HT-29 (cell line): ENCODE measurements at places on chromosomes 3 and 15. TPM values are rescaled to one million over a fixed set of nuclear protein-coding genes. Genes with fewer than 3 reads are reported as not detected.

The ITGA11 gene
- total RNA-seq = not detected in 2 replicates

The KLHL24 gene
- total RNA-seq = 10.6 and 18.7 TPM in 2 replicates

The SLC28A2 gene
- not detected in 2 replicates for total RNA-seq

The CAND2 gene
- total RNA-seq = not detected in 2 replicates

The OCA2 gene
- total RNA-seq = not detected in 2 replicates

The APOD gene
- total RNA-seq = 0.58 and 0.91 TPM in 2 replicates

The IL17RD gene
- total RNA-seq = 0.10 and 0.13 TPM in 2 replicates

The FOXL2NB gene
- not detected in 2 replicates for total RNA-seq

The ZDHHC23 gene
- 11.5 and 12.6 TPM in 2 replicates for total RNA-seq

The SNX22 gene
- total RNA-seq = 0.03 and 0.18 TPM in 2 replicates

The DNAH1 gene
- total RNA-seq = 1.4 and 4.0 TPM in 2 replicates

The SAMMSON gene
- not detected in 2 replicates for total RNA-seq

The PDCD6IP gene
- 91.1 and 134 TPM in 2 replicates for total RNA-seq

The ZNF639 gene
- 28.9 and 39.4 TPM in 2 replicates for total RNA-seq

The FOXL2 gene
- total RNA-seq = not detected in 2 replicates

The GPR62 gene
- total RNA-seq = not detected in 2 replicates

- no peak for DNase-seq
These were observed 118.0 kb upstream of the SLC24A5 start for GRCh38 chr15:48002767-48003166.

DNA sequence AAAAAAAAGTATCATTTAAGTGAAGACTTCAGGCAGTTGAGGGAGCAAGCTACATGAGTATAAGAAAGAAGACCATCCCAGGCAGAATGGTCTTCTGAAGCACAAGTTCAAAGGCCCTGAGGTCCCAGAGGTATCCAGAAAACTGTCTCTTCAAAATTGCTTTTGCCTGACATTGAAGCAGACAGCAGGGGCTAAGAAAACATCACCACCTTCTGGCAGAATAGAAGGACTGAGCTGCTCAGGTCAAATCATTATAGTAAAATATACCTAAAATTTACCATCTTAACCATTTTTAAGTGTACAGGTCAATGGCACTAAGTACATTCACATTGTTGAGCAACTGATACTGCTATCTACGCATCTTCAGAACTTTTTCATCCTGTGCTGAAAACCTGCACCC, 16.4 kb downstream of the GPR160 start:
- peak; percentile 49 for DNase-seq

DNA sequence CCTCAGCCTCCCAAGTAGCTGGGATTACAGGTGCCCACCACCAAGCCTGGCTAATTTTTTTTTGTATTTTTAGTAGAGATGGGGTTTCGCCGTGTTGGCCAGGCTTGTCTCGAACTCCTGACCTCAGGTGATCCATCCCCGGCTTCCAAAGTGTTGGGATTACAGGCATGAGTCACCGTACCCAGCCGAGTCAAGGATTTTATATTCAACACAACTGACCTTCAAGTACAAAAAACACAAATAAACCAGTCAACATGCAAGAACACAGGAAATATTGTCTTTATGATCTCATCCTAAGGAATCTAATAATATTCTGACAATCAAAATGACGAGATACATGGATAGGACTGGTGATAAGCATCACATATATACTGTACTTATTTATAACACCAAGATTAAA, 37.9 kb downstream of the TJP1 start:
- no peak for DNase-seq

DNA sequence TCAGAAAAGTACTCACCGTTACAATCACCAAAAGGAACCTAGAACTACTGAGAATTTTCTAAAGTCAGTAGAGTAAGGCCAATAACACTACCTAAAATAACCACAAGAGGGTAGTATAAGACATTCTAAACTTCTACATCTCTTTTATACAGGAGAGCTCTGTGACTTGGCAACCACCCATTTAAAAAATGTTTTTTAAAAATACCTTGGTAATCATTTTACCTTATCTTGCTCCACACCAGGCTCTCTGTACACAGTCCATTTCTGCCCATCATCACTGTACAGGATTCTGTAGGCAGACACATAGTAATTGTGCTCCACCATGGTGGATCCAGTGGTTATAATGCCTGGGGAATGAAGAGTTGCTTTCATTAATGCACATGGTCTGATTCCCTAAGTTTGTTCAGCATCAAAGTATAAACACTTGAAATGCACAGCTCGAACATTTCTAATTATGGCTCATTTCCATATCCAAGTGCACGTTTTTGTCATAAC, 54.5 kb downstream of the ST3GAL6 start:
- DNase-seq = peak; percentile 86

- DNase-seq = no peak
These were observed 14.2 kb downstream of the TERC start for GRCh38 chr3:169750665-169751064.

GRCh38 chr3:187025656-187026316, 95.5 kb downstream of the ST6GAL1 start:
- DNase-seq = no peak

DNA sequence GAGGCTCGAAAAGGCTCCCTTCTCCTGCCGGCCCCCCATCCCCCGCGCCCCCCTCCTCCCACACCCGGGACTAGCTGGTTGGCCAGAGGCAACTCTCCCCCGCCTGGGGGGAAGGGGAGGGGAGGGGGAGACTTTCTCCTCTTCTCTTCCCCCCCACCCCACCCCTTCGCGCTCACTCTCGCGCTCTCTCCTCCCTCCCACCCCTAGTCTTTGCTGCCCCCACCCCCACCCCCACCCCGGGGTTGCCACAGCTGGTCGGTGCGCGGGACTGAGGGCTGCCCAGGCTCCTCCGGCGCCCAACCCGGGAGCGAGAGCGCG, 710 bp downstream of the MECOM start:
- DNase-seq = no peak

DNA sequence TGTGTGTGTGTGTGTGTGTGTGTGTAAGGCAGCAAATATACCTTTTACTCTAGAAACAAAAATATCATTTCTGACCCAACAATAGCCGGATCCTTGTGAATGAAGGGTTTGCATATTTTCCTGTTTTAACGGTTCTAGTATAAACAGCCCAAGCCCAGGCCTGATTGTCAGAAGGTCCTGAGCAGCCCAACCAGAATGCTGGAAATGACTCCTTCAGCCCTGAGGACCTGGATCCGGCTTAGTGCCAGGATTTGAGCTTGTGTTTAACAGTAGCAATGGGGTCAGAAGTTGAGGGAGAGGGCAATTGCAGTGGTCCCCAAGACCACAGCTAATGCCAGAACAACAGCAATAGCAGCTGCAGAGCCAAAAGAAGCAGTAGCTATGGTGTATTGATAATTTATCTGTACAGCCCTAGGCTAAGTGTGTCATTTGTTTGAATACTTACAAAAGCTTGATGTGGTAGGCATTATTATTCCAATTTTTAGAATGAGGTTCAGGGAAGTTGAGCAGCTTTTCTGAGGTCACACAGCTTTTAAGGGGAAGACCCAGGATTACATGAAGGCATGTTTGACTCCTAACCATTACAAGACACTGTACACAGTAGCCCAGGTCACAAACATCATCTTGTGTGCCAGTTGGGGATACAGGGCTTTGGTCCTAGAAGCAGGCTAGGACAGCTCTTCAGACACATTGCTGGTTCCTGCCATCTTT, 12.8 kb downstream of the FOXL2 start:
- no peak for DNase-seq

DNA sequence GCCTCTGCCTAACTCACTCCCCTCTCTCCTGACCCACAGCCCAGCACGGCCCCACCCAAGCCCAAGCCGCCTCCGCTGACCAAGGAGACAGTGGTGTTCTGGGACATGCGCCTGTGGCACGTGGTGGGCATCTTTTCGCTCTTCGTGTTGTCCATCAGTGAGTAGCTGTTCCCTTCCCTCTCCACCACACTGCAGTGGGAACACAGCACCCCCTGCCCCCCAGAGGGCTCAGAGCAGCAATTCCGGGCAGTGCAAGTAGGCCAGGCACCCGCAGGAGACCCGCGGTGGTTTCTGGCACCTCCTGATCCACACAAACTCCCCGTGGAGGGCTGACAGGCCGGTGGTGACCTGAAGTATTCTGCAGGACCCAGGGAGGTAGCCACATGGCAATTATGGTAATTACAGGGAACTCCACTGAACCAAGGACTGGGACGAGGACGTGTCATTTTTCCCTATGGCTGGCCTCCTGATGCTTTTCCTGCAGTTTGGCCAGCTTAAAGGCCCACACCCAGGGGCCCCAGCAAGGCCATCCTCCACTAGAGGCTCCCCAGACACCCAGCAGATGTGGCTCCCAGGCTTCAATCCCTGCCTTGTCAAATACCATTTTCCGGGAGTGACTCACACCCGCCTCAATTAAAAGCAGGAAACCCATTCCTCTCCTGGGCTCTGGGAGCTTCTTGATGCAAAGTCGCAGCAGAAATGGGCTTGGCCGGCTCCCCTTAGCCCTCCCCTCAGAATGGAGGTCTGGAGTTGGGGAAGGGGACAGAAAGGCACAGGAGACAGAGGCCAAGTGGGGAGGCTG, 4.8 kb downstream of the TMIE start:
- DNase-seq = peak; percentile 47

DNA sequence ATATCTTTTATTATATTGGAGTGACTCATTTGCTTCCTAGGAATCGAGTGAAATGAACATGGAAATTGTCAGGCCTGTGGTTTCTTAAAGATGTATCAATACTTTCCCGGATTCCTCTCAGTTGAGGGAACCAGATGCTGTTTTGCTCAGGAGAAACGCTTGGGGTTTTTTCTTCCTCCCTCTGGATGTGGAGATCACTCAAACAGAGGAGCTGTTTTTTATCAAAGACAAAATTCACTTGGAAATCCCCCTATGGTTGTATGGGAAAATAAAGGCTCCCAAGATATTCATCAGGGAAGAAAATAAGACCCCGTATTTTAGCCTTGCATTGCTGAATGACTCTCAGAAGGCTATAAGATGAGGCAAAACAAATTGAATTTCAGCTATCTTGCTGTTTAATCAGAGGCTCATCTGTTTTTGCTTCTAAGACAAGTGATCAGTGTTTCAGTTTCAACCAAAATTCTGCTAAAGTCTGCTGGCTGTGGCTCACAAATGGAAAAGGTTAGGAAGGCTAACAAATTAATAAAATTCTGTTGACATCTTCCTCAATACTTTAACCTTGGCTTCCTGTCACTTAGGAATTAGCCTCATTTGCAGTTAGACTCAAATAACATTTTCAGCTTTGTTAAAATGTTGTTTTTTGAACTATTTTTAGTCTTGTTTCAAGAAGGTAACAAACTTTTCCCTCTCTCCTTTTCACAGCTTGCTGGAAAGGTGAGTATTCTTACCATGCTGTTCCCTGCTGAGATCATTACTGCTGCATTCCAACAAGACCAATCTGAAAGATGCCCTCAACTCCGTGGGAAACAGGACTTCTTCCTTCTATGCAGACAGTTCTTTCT, 83.6 kb downstream of the COL6A5 start:
- no peak for DNase-seq

DNA sequence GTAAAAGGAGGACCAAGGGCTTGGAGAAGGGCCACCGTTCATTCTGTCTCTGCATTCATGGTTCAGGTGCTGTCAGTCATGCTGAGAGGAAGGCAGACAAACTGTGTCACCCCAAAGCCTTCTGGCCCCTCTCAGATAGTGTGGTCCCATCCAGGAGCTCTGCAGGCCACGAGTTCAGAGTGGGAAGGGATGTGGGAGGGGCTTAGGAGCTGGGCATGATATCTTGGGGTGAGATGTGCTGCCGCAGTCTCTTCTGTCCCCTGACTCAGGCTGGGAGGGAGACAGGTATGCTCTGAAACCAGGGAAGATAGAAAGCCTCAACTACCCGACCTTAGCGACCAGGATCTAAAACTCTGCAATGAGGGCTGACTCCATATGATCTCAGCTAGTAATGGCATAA, 19.6 kb upstream of the MYO1E start:
- DNase-seq = no peak

- DNase-seq = no peak
These were observed 69.2 kb downstream of the ATP8B4 start for GRCh38 chr15:50049871-50050270.
